Naive thymus-derived CD8-positive, alpha-beta T cell (primary cell): ENCODE measurements at places on chromosomes 5 and 9.

DNA sequence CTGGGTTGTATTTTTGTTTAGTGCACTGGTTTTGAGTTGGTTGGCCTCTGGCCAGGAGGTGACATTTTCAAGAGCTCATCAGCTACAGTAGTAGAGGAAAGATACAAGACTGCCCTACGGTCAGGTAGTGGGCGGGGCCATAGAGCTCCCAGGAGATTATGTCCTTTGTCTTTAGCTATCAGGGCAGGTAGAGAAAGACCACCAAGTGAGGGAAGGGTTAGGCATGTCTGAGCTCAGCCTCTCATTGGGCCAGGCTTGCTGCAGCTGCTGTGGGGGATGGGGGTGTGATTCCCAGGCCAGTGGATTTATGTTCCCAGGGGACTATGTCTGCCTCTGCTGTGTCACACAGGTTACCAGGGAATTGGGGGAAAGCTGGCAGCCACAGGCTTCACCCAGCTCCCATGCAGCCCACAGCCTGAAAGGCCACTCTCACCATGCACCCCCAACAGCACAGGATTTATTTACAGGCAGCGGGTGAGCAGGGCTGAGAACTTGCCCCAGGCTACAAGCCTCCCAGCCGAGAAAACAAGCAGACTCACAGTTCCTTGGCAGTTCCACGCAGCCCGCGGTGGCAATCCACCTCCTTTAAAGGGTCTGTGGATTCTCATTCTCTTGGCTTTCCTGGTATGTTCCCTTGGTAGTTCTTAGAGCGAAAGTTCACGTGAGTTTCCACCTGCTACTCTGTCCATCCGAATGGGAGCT lies 37.5 kb upstream of the BOD1 start:
- DNase-seq: no peak
- H3K4me3 ChIP-seq: no peak overlapping the region
- H3K4me1 ChIP-seq: no peaks in the 10 kb centered on the region
- no peaks in the 10 kb centered on the region for H3K36me3 ChIP-seq
- no peak overlapping the region for H3K27ac ChIP-seq
- peaks cover 42% of the 10 kb centered on the region for H3K27me3 ChIP-seq

DNA sequence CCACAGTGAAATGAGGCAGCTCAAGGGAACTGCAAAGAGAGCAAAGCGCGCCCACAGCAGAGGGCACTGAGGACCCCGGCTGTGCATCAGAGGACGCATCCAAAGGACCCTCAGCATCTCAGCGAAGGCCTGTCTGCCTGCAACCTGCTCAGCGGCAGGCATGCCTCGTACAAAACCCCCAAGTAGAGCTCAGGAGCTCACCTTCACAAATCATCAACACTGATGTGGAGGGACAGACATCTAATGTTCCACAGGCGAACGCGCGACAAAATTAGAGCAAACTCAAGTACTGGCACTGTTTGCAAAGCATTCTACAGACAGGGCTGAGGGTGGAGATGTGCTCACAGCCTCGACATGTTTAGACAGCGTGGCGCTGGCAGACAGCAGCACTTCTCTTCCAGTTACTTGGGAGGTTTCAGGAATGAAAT lies 81.0 kb downstream of the DCP2 start:
- no peaks in the 10 kb centered on the region for H3K36me3 ChIP-seq
- H3K4me1 ChIP-seq: peaks cover 44% of the 10 kb centered on the region
- no peak overlapping the region for H3K4me3 ChIP-seq
- H3K27me3 ChIP-seq: no peaks in the 10 kb centered on the region
- H3K27ac ChIP-seq: peak overlapping the region; percentile 64

DNA sequence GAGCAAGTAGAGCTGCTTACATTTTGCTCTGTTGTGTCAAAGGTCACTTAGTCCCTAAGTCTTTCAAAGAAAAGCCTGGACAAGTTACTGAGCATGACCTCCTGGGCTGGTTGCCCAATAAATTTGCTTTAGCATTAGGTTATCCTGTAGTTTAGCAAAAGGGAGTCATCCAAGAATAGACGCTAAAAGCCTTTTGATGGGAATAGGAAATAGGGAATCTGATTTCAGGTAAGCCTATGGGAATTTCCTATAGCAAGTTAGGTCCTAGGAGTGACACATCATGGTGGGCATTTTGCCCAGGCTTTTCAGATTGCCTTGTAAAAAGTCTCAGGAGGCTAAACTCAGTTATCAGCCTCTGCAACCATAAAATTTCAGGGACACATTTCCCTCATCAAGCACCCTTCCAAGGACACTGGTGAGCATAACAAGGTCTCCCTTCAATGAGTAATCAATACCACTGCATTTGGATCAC lies 67.6 kb upstream of the RANBP3L start:
- no peaks in the 10 kb centered on the region for H3K36me3 ChIP-seq
- no peak overlapping the region for H3K27ac ChIP-seq
- DNase-seq: no peak
- H3K4me1 ChIP-seq: no peaks in the 10 kb centered on the region
- peaks cover 3% of the 10 kb centered on the region for H3K27me3 ChIP-seq
- no peak overlapping the region for H3K4me3 ChIP-seq

DNA sequence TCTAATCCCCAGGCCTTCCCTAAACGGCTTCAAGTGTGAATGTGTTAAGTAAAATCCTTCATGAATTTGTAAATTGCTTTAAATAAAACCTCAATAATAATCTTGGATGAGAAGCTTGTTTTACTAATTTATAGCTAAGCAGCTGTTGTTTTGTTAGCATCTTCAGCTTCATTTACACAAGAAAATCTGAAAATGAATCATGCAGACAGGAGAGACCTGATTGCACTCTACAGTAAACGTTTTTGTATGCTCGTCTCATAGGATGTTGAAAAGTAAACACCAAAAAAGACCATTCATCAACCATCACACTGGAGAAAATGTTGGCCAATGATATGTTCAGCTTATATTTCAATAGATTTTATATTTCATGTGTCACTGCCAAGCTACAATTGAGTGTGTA lies 40.4 kb upstream of the MAP3K1 start:
- DNase-seq: no peak
- no peaks in the 10 kb centered on the region for H3K27me3 ChIP-seq
- no peak overlapping the region for H3K27ac ChIP-seq
- no peak overlapping the region for H3K4me3 ChIP-seq
- H3K36me3 ChIP-seq: peaks cover 3% of the 10 kb centered on the region
- peaks cover 5% of the 10 kb centered on the region for H3K4me1 ChIP-seq

DNA sequence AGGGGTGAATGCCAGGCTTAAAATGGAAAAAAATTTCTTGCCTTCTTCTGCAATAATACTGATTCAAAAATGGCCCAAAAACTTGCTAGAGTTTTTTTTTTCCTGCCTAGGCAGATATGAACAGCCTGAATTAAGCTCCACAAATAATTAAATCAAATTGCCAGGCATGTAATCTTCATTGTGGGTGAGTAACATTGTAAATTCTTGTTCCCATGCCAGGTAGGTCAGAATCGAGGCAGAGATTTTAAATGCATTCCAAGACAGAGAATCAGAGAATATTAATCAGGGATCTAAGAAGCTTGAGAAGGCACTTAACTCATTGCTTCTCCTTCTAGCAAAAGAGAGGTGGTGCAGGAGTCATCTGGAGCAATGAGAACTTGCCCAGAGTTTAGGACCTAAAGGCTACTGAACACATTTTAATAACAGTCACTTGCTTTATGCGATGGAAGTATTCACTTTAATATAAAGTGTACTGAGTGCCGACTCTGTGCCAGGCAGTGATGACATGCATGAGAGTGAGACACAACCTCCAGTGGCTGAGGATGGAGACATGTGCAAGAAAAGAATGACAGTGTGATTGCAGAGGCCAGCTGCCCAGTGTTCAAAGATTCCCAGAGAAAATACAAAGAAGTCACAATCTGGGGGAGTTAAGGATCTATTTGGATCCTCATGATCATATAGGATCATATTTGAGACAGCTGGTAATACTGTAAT lies 102.3 kb downstream of the APBA1 start:
- DNase-seq: no peak
- H3K27ac ChIP-seq: no peak overlapping the region
- H3K4me1 ChIP-seq: no peaks in the 10 kb centered on the region
- H3K36me3 ChIP-seq: no peaks in the 10 kb centered on the region
- peaks cover 31% of the 10 kb centered on the region for H3K27me3 ChIP-seq

GRCh38 chr5:66655395-66656324 lies 59.5 kb downstream of the MAST4 start:
- no peak overlapping the region for H3K4me3 ChIP-seq
- H3K4me1 ChIP-seq: no peaks in the 10 kb centered on the region
- DNase-seq: no peak
- peaks cover 7% of the 10 kb centered on the region for H3K27me3 ChIP-seq
- no peaks in the 10 kb centered on the region for H3K36me3 ChIP-seq

DNA sequence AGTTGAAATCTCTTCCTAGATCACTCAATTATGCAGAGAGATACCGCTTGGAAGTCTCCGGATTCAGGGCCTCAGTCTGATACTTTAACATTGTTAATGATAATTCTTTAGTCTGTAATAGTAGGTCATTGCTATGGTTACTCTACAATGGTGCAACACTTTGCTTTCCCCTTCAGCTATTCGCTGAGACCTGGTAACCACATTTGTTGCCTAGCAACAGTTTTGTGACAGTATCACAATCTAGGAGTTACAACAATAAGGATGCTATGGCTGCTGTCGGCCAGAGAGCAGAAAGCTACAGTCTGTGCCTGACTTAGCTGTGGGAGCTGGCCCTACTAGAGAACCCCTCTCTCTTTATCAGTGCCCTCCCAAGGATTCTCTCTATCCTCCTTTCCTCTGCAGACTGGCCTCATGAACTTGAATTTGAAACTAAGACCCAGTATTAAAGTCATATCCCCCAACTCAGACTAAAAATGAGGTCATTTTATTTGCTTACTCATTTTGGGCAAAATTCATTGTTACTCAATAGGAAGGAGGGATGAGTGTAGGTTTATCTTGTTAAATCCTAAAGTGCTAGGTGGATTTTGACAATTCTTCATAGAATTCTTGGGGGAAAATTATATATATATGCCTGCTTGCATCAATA lies 39.3 kb downstream of the NR2F1 start:
- H3K4me3 ChIP-seq: peak overlapping the region; percentile 72
- peak; percentile 72 for DNase-seq
- H3K27ac ChIP-seq: peak overlapping the region; percentile 84
- H3K4me1 ChIP-seq: peaks cover 26% of the 10 kb centered on the region
- H3K36me3 ChIP-seq: no peaks in the 10 kb centered on the region
